Astrocyte (in vitro differentiated cells and primary cell): ENCODE measurements at places on chromosomes 6 and 20.

DNA sequence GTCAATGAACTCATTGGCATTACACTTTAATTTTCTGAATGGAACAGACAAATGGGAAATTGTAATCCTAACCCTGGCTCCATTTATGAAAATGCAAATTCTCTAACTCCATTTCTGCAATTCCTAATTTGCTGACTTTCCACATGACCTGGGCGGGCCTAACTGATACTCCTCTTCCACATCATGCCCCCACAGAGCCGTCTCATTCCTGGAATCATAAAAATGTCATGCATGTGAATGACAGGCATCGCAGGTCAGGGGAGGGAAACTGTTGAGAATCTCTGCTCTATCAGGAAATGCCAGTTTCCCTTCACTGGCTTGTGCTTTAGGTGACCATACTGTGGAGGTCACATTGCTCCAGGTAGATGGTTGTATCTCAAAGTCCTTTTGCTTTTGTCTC is 165.1 kb downstream of the ZNF217 start:
- no peak for DNase-seq

DNA sequence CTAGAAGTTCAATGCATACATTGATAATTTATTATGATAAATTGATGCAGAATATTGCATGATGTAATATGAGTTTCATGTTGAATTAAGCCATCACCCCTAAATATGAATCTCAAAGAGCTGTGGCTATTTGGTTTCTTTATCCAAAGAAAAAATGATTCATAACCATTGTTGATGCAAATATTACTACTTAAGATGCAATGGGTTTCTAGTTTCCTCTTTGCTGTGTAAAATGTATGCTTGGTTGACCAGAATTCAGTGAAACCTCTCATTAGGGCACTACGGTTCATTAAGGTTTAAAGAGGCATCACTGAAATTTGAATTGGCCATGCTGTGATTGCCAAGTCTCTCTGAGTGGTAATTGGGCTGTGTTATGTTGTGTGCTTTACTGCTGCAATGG is 492.5 kb upstream of the FLRT3 start:
- DNase-seq = no peak

DNA sequence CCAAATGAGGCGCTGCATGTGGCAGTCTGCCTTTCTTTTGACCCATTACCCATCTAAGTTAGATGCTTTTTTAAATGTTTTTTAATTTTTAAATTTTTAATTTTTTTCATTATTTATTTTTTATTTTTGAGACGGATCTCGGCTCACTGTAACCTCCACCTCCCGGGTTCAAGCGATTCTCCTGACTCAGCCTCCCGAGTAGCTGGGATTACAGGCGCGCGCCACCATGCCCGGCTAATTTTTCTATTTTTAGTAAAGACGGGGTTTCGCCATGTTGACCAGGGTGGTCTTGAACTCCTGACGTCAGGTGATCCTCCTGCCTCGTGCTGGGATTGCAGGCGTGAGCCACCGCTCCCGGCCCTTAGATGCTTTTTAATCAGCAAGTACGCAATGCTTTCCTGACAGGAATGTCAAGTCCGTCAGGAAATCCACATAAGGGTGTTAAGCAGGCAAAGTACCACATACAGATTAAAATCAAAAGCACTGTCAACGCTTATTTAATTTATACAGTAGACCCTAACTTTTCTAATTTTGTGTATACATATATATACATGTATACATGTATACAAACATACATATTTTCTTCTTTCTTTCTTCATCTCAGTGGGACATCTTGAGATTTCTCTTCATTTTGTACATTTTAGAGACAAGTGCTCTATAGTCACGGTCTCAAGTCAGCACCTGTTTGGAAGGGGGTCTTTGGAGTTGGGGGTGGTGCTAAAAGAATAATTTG is 995 bp upstream of the GSTA4 start:
- peak; percentile 87 for DNase-seq

GRCh38 chr6:110137924-110138887 is 41.3 kb downstream of the WASF1 start:
- DNase-seq = no peak

DNA sequence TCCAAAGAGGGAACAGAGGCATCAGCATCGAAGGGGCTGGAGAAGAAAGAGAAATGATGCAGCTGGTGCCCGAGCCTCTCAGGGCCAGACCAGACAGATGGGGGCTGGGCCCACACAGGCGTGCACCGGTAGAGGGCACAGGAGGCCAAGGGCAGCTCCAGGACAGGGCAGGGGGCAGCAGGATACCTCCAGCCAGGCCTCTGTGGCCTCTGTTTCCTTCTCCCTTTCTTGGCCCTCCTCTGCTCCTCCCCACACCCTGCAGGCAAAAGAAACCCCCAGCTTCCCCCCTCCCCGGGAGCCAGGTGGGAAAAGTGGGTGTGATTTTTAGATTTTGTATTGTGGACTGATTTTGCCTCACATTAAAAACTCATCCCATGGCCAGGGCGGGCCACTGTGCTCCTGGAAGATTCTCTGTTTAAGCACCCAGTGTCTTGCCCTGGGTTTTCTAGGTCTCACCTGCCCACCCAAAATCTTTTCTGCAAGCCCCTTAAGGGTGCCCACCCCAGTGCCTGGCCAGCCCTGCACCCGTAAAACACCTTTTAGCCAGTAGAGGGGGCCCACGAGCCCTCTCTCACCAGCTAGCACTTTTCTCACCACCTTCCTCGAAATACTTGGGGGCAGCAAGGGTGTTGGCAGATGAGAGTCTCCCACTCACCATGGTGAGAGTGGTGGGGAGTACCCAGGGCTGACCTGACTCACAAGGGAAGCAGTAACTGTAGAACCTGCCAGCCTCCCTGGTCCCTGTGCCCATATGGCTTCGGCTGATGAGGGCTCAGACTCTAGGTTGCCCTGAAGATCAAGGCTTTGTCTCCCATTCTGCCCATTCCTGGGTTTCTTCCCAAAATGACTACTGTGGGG is 35.7 kb upstream of the ID1 start:
- peak; percentile 36 for DNase-seq

DNA sequence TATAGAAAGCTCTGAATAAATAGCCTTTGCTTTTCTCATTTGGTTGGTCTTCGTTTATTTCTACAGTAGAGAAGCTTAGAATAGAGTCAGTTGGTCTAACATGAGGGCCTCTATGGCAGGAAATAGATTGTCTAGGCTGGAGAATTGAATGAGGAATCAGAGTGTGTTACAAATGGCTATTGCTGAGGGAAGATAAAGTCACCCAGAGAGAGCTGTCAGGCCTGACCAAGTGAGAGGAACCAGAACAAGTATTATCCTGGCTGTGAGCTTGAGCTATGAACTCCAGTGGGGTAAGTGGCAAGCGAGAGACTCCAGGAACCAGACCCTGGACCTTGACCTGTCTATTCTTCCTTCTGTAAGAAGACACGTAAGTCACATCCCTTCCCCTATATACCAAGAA is 353.1 kb downstream of the CD83 start:
- no peak for DNase-seq

DNA sequence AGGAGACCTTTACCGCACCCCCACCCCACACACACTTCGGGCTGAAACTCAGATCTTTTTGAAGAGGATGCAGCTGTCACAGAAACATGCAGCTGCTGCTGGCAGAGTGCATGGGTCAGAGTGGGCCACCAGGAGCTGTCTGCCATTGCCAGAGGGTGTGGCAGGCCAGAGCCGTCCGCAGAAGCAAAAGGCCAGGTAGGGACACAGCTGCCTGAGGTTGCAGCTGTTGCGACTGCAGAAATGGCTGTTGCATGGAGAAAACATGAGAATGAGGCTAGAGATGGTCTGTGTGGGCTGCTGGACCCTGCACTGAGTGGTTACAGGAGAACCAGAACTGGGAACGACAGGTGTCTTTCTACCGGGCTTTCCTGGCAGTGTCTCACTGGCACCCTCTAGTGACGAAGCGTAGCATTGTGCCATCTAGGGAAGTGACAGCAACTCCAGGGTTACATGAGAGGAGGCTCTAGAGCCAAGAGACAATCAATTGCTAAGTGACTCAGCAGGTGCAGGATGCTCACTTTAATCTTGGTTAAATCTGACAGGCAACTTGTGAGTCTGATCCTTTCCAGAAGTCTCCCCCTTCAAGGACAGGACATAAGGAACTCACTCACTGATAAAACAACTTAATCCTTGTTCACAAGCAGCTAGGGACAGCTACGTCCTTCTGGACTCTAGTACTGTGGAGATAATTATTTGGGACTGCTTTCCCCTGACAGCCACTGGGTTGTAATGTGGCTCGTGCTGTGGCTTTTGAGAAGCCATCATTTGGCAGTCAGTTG is 29.1 kb upstream of the SERPINB9 start:
- peak; percentile 27 for DNase-seq

DNA sequence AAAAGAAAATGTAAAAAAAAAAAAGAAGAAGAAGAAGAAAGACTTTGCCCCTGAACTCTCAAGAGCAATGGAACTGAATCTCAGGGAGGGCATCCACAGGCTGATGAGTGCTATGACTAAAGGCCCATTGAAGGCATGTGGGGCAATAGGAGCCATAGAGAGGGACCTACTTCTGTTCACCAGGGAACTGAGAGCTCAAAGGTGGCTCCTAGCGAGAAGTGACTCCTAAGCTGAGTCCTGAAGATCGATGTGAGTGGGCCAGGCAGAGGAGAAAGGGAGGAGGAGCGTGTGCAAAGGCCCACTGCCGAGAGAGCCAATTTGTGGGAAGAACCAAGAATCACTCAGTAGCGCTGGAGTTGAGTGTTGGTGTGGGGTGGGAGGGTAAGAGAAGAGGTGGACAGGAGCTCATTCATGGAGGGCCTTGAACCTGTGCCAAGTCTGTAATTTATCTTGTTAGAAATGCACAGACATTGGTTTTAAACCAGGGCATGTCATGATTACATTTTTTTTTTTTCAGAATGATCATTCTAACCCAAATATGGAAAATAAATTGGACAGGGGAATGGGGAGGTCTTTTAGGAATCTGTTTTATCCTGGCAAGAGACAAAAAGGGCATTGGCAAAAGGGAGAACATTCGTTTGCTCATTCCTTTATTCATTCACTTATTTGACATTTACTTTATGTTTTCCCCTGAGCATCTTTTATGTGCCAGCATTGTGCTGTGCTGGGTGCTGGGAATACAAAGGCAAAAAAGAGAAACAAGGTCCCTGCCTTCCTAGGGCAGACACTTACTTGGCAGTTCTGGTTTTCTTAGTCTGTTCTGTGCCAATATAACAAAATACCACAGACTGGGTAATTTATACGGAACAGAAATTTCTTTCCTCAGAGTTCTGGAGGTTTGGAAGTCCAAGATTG is 67.4 kb upstream of the DSP start:
- no peak for DNase-seq
